DMS53 (cell line): ENCODE measurements at places on chromosomes 2 and 18.

DNA sequence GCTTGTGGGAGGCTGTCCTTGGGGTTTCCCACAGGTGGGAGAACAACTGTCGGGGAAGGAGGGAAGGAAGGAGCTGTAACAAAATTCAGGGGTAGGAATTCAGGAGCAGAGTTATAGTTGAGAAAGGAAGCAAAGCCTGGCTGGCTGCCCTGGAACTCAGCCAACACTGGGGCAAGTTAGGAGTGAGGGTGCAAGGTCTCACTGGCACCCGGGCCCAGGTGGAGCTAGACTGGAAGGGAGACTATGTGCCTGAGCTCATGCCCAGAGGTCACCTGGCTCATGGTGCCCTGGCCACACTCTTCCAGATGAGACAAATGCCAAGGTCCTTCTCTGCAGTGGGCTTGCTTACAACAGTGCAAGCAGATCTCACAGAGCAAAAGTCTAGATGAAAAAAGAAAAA, 75.6 kb upstream of the ARHGAP28 start:
- no peak for DNase-seq

GRCh38 chr2:85235281-85235680, 92.5 kb downstream of the TGOLN2 start:
- peak; percentile 46 for DNase-seq

- DNase-seq: no peak
Measured at GRCh38 chr2:76413436-76413835, 702.7 kb upstream of the GCFC2 start.

DNA sequence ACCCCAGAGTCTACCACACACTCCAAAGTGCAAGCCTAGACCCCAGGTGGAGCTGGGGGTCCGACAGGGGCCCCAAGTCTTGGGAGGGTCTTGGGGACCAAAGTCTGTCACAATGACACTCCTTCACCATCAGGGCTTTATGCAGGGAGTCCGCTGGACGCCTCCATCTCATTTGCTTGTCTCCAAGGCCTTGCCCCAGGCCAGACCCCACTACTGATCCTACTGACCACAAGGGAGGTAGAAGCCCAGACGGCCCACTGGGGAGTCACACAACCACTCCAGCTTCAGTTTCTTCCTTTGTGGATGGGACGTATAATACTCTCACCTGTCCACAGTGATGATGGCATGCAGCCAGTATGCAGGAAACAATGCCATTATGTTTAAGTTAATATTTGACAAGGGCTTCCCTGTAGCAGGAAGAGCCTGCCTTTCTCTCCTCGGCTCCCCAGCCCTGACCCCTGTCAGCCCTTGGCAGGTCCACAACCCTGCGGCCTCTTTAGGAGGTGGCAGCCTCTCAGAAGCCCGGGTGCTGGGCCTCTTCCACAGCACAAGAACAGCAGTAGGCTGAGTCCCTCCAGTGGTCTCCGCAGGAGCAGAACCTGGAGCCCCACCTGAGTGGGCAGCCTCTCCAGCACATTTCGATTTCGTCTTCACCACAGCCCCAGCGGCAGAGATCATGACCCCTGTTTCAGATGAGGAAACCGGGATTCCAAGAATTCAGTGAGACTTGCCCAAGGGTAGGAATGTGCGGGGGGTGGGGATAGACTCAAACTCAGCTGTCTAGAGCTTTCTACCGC, 6.5 kb downstream of the BIN1 start:
- DNase-seq: peak; percentile 98
